ENCODE measurements at places on chromosomes 3 and 15.
A peak's percentile ranks its signal among the peaks of the same experiment; 100 is the strongest.

DNA sequence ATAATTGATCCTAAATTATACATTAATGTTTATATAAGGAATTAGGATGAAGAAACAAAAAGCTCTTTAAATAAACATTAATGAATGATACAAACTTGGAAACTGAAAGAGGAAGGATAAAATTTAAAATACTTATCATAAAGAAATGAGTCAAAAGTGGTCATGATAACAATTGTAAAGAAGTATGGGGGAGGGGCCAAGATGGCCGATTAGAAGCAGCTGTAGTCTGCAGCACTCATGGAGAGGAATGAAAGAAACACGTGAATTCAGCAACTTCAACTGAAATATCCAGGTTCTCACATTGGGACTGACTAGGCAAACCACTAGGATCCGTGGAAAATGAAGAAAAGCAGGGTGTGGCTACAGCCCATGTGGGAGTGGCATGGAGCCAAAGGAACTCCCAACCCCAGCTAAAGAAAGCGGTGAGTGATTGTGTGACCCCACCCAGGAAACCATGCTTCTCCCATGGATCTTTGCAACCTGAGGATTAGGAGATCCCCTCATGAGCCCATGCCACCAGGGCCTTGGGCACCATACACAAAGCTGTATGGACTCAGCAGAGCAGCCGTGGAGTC is 13.1 kb upstream of the CP start:
- no peak for DNase-seq

GRCh38 chr3:60933824-60934223 is 317.4 kb downstream of the FHIT start:
- no peak for DNase-seq

GRCh38 chr3:1943395-1944118 is 155.1 kb upstream of the CNTN4 start:
- DNase-seq = no peak

GRCh38 chr3:4656059-4656458 is 162.9 kb downstream of the ITPR1 start:
- DNase-seq = peak; percentile 28

GRCh38 chr3:23944007-23944783 is 891 bp upstream of the NR1D2 start:
- DNase-seq = no peak

- DNase-seq = no peak
These were observed 98.2 kb downstream of the ARPP21 start for GRCh38 chr3:35737527-35737926.

DNA sequence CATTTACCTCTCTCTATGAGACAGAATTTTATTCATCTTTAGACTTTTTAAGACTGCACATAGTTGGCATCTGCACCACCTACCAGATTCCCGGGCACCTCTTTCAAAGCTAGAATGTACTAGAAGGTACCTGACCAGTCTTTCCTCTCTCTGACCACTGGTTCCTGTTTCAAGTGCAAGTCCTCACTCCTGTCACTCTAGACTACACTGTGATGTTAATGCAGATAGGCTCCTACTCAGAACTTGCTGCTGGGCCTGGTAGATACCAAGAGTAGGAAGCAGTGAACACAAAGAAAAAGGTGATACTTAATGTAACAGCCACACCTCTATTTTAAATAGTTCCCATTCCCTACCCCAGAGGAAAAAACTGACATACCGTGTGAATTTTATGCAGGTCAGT is 8.1 kb upstream of the TCAIM start:
- no peak for DNase-seq

DNA sequence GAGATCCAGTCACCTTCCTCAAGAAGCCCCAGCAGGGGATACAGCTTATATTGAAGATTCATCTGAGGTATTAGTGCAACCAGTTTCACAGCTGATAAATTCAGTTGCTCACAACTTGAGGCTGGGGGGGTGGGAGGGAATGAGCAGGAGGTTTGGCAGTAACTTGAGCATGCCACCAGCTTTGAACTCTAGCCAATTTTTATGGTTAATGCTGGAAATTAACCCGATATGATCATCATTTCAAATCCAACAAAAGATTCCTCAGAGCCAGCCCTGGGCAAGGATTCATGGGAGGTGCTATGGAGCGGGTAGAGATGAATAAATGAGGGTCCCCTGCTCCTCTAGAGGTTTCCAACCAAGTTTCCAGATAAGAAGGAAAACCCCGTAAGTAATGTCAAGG is 73.1 kb upstream of the HES1 start:
- no peak for DNase-seq
